ENCODE measurements at places on chromosomes 12 and 14. TPM values are rescaled to one million over a fixed set of nuclear protein-coding genes. Genes with fewer than 3 reads are reported as not detected.
A peak's percentile ranks its signal among the peaks of the same experiment; 100 is the strongest.

- no peak overlapping the region for H3K4me3 ChIP-seq
- no peak overlapping the region for H3K27ac ChIP-seq
- no peaks in the 10 kb centered on the region for H3K36me3 ChIP-seq
- no peak for DNase-seq
Observed at GRCh38 chr14:94103554-94104150, 6.9 kb upstream of the IFI27 start.

GRCh38 chr12:1886396-1887008, 31.9 kb downstream of the CACNA2D4 start:
- no peaks in the 10 kb centered on the region for H3K36me3 ChIP-seq
- no peak overlapping the region for H3K4me3 ChIP-seq
- no peak overlapping the region for H3K27ac ChIP-seq
- no peaks in the 10 kb centered on the region for H3K27me3 ChIP-seq
- DNase-seq, result no peak
- H3K4me1 ChIP-seq, result no peaks in the 10 kb centered on the region

DNA sequence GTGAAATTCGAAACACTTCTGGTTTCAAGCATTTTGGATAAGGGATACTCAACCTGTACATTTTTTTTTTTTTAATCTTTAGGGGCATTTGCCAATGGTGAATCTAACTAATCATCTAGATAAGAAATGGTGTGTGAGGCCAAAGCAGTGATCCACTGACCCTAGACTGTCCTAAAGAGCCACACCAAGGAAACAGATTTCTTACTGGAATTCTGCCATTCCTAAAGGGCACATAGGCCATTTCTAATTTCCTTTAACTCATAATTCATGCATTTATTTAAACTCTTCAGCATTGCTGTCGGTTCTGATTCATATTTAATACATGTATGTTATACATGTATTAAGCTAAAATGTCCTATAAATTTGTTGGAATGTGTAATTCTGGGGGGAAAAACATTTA, 47.2 kb downstream of the FRS2 start:
- DNase-seq, result no peak
- no peak overlapping the region for H3K4me3 ChIP-seq
- no peak overlapping the region for H3K27ac ChIP-seq
- H3K36me3 ChIP-seq, result no peaks in the 10 kb centered on the region

- H3K36me3 ChIP-seq, result no peaks in the 10 kb centered on the region
- no peak overlapping the region for H3K27ac ChIP-seq
- H3K4me3 ChIP-seq, result no peak overlapping the region
- peaks cover 4% of the 10 kb centered on the region for H3K4me1 ChIP-seq
- H3K27me3 ChIP-seq, result no peaks in the 10 kb centered on the region
Observed at GRCh38 chr12:29376118-29376517, 4.9 kb downstream of the ERGIC2 start.

- no peaks in the 10 kb centered on the region for H3K27me3 ChIP-seq
- no peak for DNase-seq
- no peaks in the 10 kb centered on the region for H3K4me1 ChIP-seq
- no peak overlapping the region for H3K27ac ChIP-seq
Observed at GRCh38 chr12:90974286-90974685, 19.3 kb upstream of the CCER1 start.

BDKRB1 gene
- 1.0 TPM for total RNA-seq

GRCh38 chr12:95336387-95337067, 118.9 kb downstream of the VEZT start:
- no peaks in the 10 kb centered on the region for H3K27me3 ChIP-seq
- DNase-seq, result peak; percentile 80
- H3K4me3 ChIP-seq, result no peak overlapping the region
- peak overlapping the region; percentile 63 for H3K27ac ChIP-seq

GRCh38 chr14:45181806-45182205, 46.1 kb downstream of the FANCM start:
- H3K36me3 ChIP-seq, result no peaks in the 10 kb centered on the region
- no peak for DNase-seq
- H3K4me1 ChIP-seq, result no peaks in the 10 kb centered on the region
- H3K27me3 ChIP-seq, result no peaks in the 10 kb centered on the region
- no peak overlapping the region for H3K27ac ChIP-seq
- no peak overlapping the region for H3K4me3 ChIP-seq

PDZRN4 gene
- 0.78 TPM for total RNA-seq

GRCh38 chr14:22314183-22314820, 274.7 kb downstream of the DAD1 start:
- H3K4me1 ChIP-seq, result no peaks in the 10 kb centered on the region
- H3K4me3 ChIP-seq, result no peak overlapping the region
- H3K27me3 ChIP-seq, result no peaks in the 10 kb centered on the region
- no peak for DNase-seq

TPPP2 gene
- not detected for total RNA-seq

GRCh38 chr12:14769466-14769968, 33.8 kb downstream of the WBP11 start:
- H3K4me1 ChIP-seq, result peaks cover 7% of the 10 kb centered on the region
- peak overlapping the region; percentile 94 for H3K27ac ChIP-seq
- H3K36me3 ChIP-seq, result no peaks in the 10 kb centered on the region
- peak overlapping the region; percentile 93 for H3K4me3 ChIP-seq

- no peak for DNase-seq
- H3K27ac ChIP-seq, result no peak overlapping the region
- no peaks in the 10 kb centered on the region for H3K27me3 ChIP-seq
Observed at GRCh38 chr12:27996761-27997160, 24.2 kb upstream of the PTHLH start.

SLC2A14 gene
- not detected for total RNA-seq

DNA sequence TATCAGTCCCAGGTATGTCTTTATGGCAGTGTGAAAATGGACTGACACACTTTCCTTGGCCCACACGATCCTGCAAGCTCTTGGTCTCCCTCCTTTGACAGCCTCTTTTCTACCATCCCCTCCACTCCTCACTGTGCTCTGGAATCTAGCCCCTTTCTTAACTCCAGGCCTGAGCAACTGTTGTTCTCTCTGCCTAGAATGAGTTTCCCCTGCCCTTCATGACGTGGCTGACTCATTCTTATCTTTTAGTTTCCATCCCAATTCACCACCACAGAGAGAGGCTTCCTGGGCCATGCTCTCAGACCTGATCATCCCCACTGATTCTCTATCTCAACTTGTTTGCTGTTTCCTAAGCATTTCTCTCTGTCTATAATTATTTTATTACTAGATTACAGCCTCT, 157.4 kb upstream of the HMGA2 start:
- H3K4me1 ChIP-seq, result no peaks in the 10 kb centered on the region
- no peaks in the 10 kb centered on the region for H3K36me3 ChIP-seq
- no peak overlapping the region for H3K4me3 ChIP-seq
- no peak for DNase-seq

- peak; percentile 57 for DNase-seq
- H3K36me3 ChIP-seq, result no peaks in the 10 kb centered on the region
- H3K4me1 ChIP-seq, result peaks cover 5% of the 10 kb centered on the region
- no peak overlapping the region for H3K4me3 ChIP-seq
Observed at GRCh38 chr12:120640861-120641833, 721 bp downstream of the CABP1 start.

DNA sequence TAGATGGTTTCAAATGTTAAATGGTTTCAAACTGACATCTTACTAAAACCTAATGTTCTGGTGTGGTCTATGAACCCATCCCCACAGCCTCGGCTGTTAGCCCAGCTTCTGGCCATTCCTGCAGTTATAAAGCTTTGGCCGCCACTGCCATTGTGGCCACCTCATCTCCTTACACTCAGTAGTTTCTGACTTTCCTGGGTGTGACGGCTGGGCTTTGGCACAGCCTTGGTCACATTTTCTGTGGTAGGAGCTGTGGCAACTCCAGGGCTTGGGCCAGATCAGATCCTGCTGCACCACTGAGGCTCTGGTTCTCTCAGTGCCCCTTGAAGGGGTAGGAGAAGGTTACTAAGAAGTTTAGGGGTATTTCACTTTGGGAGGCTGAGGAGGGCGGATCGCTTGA, 84.2 kb upstream of the STXBP6 start:
- no peak for DNase-seq
- H3K4me3 ChIP-seq, result no peak overlapping the region
- peaks cover 22% of the 10 kb centered on the region for H3K4me1 ChIP-seq
- no peak overlapping the region for H3K27ac ChIP-seq
- H3K27me3 ChIP-seq, result no peaks in the 10 kb centered on the region

CFAP251 gene
- total RNA-seq, result 27.0 TPM

AKAP5 gene
- 1.0 TPM for total RNA-seq

GRCh38 chr14:76348898-76349297, 27.0 kb upstream of the ESRRB start:
- peaks cover 6% of the 10 kb centered on the region for H3K4me1 ChIP-seq
- H3K27ac ChIP-seq, result no peak overlapping the region
- no peak for DNase-seq
- no peaks in the 10 kb centered on the region for H3K27me3 ChIP-seq
- H3K4me3 ChIP-seq, result no peak overlapping the region

TAS2R14 gene
- 10.3 TPM for total RNA-seq

DNA sequence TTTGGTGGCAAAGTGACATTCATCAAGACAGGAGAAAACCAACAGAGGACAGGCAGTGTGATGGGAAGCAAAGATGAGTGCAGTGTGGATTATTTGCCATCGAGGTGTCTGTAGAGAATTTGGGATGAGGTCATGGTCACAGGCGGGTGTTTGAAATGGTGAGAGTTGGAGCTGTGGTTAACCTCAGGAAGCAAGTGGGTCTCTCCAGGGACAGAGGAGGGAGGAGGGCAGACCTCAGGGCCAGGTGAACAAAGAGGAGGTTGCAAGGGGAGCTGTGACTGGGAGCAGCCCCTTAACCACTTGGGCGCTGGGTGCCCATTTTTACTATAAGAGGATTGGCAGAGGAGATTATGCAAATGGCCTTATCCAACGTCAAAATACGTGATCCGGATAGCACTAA, 7.0 kb downstream of the FZD10 start:
- DNase-seq, result no peak
- H3K4me3 ChIP-seq, result no peak overlapping the region
- H3K4me1 ChIP-seq, result no peaks in the 10 kb centered on the region
- no peaks in the 10 kb centered on the region for H3K36me3 ChIP-seq

DNA sequence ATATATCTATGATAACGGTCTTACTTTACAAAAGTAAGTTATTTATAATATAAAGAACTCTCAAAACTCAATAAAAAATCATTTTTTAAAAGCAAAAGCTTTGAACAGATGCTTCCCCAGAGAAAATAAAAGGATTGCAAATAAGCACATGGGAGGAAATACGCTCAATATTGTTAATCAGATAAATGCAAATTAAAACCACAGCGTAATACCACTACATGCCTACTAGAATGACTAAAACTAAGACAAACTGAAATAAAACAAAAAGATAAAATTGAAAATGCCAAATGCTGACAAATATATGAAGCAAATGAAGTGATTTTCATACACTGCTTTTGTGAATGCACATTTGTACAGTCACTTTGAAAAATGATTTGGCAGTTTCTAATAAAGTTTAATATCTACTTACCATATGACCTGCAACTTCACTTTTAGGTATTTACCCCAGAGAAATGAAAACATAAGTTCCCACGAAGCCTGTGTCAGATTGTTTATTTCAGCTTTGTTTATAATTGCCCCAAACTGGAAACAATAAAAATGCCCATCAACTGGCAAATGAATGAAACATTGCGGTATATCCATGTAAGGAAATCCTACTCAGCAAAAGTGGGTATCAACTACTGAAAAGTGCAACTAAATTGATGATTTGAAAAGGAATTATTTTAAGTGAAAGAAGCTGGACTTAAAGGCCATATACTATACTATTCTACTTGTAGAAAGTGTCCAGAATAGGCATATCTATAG, 1072.4 kb downstream of the TMTC2 start:
- no peak overlapping the region for H3K27ac ChIP-seq
- no peaks in the 10 kb centered on the region for H3K4me1 ChIP-seq
- no peak for DNase-seq
- H3K27me3 ChIP-seq, result no peaks in the 10 kb centered on the region

DNA sequence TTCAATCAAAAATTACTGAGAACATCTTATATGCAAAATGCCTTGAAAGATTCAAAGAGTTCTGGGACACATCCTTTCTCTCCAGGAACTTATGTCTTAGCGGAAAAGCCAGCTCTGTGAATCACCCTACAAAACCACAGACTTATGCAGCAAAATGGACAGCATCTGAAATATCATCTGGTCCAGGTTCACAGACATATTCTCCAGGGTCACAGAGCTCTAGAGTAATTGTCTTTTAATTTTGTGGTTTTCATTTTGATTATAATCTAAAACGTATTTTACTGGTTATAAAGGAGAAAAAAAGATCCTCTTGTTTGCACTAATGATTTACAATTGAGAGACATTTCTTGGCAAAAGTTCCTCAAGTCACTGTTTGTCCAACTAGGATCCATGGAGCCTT, 246.2 kb downstream of the MSRB3 start:
- no peaks in the 10 kb centered on the region for H3K36me3 ChIP-seq
- H3K27me3 ChIP-seq, result no peaks in the 10 kb centered on the region
- no peak for DNase-seq
- H3K4me1 ChIP-seq, result no peaks in the 10 kb centered on the region

DNA sequence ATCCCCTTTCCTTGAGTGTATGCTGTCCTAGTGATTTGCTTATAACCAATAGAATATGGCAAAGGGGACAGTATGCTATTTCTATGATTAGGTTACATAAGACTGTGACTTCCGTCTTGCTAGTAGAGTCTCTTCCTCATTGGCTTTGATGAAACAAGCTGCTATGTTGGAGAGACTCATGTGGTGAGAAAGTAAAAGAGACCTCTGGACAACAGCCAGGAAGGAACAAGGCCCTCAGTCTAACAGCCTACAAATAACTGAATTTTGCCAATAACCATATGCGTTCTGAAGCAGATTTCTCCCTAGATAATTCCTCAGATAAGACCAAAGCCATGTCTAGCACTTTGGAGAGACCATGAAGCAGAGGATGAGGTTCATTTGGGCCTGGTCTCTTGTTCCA, 134.5 kb upstream of the NAV3 start:
- H3K27ac ChIP-seq, result no peak overlapping the region
- no peaks in the 10 kb centered on the region for H3K27me3 ChIP-seq
- DNase-seq, result no peak

NELL2 gene
- total RNA-seq, result 22.2 TPM

GRCh38 chr12:114440270-114441038, 34.5 kb upstream of the TBX5 start:
- H3K27me3 ChIP-seq, result peaks cover 32% of the 10 kb centered on the region
- H3K4me3 ChIP-seq, result no peak overlapping the region
- DNase-seq, result no peak
- no peaks in the 10 kb centered on the region for H3K4me1 ChIP-seq
- no peaks in the 10 kb centered on the region for H3K36me3 ChIP-seq

- peaks cover 54% of the 10 kb centered on the region for H3K4me1 ChIP-seq
- H3K27ac ChIP-seq, result no peak overlapping the region
- DNase-seq, result no peak
- H3K27me3 ChIP-seq, result no peaks in the 10 kb centered on the region
Observed at GRCh38 chr14:59316151-59316830, 127.8 kb downstream of the DAAM1 start.
